ENCODE measurements at places on chromosomes 2 and 18.

DNA sequence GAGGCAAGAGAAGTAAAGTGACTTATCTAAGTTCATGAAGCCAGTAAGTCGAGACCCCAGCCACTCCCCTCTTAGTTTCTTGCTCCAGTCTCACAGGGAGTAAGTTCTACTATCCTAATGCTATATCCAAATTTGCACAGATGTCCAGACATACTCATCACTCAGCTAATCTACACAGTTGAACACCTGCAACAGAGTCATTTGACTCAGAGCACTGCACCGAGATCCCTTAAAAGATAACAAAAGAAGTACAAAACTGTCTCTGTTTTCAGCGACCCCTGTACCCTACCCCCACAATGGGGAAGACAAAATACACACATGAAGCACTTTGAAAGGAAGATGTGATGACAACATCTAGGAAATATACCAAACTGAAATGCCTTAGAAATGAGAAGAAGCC lies 22.6 kb upstream of the CCDC141 start:
- DNase-seq = no peak

GRCh38 chr2:227397562-227397961 lies 9.8 kb upstream of the SCYGR1 start:
- no peak for DNase-seq

GRCh38 chr18:79523206-79523735 lies 127.5 kb downstream of the NFATC1 start:
- peak; percentile 42 for DNase-seq

GRCh38 chr18:55047546-55047945 lies 88.3 kb upstream of the CCDC68 start:
- DNase-seq = no peak

GRCh38 chr18:46301081-46301480 lies 196.9 kb downstream of the HAUS1 start:
- no peak for DNase-seq

DNA sequence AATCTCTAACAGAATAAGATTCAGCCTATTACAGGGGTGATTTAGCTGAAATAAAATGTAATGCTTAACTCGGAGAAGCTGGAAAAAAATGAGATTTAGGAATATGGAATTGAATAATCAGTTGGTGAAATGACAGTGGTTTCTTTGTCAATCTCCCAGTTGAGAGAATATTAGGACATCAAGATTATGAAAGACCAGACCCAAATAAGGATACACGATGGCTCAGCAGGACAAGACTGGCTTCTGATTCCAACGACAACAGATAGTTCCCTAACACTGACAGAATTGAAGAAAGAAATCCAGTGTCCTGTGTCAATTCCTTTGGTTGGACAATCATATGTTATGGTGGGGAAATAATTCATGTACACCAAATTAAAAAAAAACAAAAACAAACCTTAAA lies 55.8 kb downstream of the HRH4 start:
- no peak for DNase-seq

DNA sequence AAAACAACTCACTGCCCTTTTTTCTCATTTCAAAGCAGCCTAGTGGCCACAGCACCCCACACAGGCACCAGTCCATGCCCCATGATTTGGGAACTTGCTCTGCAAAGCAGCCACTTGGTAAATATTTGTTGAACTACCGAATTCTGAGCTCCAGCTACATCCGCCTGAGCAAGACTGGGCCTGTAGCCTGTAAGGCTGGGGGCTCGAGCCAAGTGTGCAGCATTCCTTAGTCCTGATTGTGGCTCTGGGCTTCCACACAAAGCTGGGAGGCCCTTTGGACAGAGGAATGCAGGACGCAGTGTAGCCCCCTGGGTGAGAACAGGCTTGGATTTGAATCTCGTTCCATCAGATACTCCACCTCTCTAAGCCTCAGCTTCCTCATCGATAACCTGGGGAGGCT lies 88.4 kb downstream of the ACTR2 start:
- no peak for DNase-seq

- no peak for DNase-seq
Observed at GRCh38 chr2:234898534-234899053, 53.2 kb upstream of the SH3BP4 start.

GRCh38 chr2:241734467-241735208 lies at the start of gene D2HGDH:
Gene D2HGDH (plus strand): TSS chr2:241734630. CDS start chr2:241735225, 595 bp downstream.
- peak; percentile 96 for DNase-seq

DNA sequence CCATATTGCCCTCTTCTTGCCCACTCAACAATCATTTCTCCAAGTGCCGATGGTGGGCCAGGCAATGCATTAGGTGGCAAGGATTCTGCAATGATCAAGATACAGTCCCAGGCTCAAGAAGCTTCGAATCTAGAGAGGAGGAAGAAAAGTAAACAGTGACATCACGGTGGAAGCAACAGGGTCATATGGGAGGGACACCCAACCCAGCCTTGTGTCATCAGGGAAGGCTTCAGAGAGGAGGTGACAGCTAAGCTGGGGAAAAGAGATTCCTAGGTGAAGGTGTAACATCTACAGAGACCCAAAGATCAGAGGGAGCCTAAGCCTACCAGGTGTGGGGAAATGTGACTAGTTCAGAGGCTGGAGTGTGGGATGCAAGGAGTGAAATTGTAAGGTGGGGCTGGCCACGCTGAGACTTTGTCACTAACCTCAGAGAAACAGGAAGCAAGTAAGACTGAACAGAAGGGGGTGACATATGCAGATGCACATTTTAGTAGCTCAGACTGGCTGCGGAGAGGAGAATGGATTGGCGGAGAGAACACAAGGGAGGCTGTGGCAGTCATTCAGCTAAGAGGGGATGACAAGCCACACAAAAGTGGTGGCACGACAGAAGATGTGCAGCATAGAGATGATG lies 104.9 kb downstream of the ANKRD44 start:
- DNase-seq = peak; percentile 51

- no peak for DNase-seq
Observed at GRCh38 chr2:208183526-208183925, 6.3 kb downstream of the C2orf80 start.

- DNase-seq = no peak
Observed at GRCh38 chr18:75518007-75518406, 90.5 kb upstream of the SMIM21 start.

GRCh38 chr2:160465002-160465401 lies 28.6 kb downstream of the RBMS1 start:
- DNase-seq = no peak

- no peak for DNase-seq
Observed at GRCh38 chr2:43121580-43122314, 104.7 kb downstream of the ZFP36L2 start.

DNA sequence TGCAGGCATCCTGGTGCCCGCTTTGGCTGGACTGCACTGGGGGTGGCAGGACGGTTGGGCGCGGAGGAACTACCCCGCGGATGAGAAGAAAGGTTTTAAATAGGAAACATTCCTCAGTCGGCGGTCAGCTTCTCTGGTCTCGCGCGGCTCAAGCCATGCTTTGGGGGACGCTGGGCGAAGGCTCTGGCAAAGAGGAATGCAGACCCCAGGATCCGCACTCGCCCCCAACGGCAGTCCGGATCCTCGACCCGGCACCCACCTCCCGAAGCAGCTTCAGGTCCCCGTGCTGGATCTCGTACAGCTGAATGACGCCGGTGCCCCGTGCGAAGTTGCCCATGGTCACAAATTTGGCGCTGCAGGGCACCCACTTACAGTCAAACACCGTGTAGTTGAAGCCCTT lies 686 bp upstream of the PNO1 start:
- DNase-seq = no peak

- no peak for DNase-seq
Observed at GRCh38 chr2:147619808-147620207, 225.0 kb upstream of the ACVR2A start.

GRCh38 chr2:176088048-176088936 lies 4.2 kb upstream of the HOXD13 start:
- DNase-seq = no peak

GRCh38 chr18:48607056-48607984 lies 68.5 kb downstream of the CTIF start:
- DNase-seq = no peak

DNA sequence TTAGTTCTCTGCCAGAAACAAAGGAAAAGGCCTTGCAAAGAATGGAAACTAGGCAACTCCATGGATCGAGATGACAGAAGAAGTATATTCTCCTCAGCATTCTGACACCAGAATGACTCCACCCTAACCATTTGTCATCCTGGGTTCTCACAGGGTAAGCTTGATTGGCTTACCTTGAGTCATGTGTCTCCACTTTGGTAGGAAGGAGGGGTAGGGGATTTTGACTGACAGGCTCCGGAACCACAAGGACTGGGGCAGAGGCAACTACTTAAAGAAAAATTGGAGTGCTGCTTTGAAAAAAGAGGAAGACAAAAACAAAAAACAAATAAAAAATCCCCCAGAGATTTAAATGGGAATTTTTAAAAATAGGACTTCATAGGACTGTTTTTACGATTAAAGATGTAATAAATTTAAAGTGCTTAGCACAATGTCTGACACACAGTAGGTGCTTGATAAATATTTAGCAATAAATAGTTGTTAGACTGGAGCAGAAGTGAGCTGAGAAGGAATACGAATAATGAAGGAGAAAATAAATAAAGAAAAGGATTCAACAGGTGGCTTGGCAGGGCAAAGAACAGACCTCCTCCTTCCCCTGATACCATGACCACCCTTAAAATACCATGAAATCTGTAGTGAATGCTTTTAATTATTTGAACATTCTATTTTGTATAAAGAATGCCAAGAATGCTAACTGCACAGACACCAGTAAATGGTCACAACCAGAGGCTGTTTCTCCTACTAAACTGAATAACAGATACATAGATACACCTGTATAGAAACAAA lies 230.2 kb downstream of the CDCA7 start:
- no peak for DNase-seq

DNA sequence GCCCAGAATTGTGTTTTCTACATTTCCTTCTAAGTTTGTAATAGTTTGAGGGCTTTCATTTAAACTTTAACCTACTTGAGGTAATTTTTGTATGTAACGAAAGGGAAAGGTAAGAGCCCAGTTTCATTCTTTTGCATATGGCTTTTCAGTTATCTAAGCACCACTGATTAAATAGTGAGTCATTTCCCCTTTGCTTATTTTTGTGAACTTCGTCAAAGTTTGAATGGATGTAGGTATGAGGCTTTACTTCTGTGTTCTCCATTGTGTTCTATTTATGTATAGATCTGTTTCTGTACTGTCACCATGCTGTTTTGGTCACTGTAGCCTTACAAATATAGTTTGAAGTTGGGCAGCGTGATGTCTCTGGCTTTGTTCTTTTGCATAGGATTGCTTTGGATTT lies 944.8 kb upstream of the CNTNAP5 start:
- DNase-seq = no peak

DNA sequence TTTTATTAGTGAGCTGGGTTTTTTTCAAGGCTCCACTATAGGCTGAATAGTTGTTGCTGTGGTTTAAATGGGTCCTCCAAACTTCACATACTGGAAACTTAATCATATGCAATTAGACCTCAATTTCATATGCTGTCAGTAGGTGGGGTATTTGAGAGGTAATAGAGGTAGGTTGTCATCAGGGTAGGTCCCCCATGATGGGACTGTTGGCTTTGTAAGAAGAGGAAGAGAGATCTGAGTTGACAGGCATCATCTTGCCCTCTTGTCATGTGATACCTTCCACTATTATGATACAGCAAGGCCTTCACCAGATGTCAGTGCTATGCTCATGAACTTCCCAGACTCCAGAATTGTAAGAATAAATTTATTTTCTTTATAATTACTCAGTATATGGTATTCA lies 819.4 kb downstream of the LRP1B start:
- no peak for DNase-seq

DNA sequence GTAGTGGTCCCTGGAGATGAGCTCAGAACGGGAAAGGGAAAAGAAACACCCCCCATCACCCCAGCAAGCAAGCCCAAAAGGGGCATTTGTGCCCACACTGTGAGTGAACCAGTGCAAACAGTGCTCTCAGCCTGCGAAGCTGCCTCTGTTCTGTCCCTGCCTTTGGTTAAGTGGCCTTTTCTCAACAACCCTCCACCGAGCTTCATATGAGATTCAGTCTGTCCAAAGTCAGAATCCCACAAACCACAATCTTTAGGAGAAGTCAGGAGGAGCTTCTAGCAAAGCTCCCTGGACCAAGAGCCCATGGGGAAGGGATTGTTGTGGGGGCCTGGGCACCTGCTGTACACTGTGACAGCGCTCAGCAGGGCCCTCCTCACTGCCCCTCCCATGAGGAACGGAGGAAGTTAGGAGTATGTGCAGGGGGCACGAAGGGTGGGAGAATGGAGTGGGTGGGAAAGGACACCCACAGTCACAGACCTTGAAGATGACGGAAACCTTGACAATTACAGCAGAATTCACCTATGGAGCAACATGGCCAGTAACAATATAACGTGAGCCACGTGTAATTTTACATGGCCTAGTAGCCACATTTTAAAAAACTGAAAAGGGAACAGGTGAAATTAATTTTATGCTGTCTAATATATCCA lies 119.5 kb downstream of the SMAD7 start:
- no peak for DNase-seq

GRCh38 chr18:755506-755905 lies 43.1 kb upstream of the ENOSF1 start:
- no peak for DNase-seq

- DNase-seq = no peak
Observed at GRCh38 chr2:45913539-45913938, 262.1 kb downstream of the PRKCE start.

DNA sequence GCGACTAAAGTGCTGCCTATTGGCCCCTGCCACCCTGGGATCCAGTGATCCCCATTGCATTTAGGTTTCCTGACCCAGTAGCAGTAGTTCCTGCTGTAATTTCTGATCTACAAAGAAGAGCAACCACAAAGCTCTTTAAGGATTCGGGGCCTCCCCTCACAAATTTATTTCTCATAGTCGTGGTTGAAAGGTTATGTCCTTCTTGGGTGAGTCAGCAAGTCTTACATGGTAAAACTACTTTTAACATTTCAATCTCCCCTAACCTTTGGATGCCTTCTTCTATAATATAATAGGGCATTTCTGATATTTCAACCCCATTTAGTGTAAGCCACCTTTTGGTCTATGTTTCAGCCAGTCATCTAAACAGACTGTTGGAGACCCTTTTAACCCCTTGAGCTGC lies 14.9 kb downstream of the PIKFYVE start:
- DNase-seq = no peak

GRCh38 chr2:170017860-170018532 lies 160.0 kb upstream of the MYO3B start:
- no peak for DNase-seq

GRCh38 chr2:47460766-47461165 lies 57.8 kb downstream of the MSH2 start:
- no peak for DNase-seq

- no peak for DNase-seq
Observed at GRCh38 chr2:95345081-95345562, 48.0 kb downstream of the KCNIP3 start.

- DNase-seq = no peak
Observed at GRCh38 chr2:151315381-151315903, 26.0 kb upstream of the NMI start.

DNA sequence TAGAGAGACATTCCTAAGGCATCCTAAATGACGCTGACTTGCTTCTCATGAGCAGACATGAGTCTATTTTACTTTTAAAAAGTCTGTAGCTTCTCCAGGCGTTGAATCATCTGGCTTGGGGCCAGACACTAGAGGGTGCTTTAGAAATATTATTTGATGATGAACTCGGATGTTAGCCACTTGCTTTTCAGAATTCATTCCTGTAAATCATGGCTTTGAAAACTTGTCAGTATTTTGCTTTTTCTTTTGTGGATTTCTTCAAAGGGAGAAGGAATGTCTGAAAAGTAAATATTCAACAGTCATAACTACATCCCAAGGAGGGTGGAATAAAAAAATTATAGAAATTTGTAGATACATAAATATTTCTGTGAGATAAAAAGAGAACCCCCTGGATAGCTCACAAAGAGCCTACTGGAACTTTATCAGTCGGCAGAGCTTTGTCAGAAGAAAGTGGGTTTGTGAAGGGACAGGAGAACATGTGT lies 370.8 kb downstream of the OSR1 start:
- no peak for DNase-seq

Data from T-helper 9 cell (primary cell).